ENCODE measurements at places on chromosomes 2 and 18. TPM values are rescaled to one million over a fixed set of nuclear protein-coding genes. Genes with fewer than 3 reads are reported as not detected.

Gene KCNG2
- total RNA-seq: not detected

Gene ARHGAP15
- total RNA-seq: not detected

Gene CCDC141
- not detected for total RNA-seq

Gene RNU2-63P
- 51.9 TPM for total RNA-seq

Gene BOK
- 26.1 TPM for total RNA-seq

Gene DSG1
- 4.4 TPM for total RNA-seq

Gene CAPN14
- 1.4 TPM for total RNA-seq

Gene DYTN
- not detected for total RNA-seq
